ENCODE measurements at places on chromosomes 3 and 15.

DNA sequence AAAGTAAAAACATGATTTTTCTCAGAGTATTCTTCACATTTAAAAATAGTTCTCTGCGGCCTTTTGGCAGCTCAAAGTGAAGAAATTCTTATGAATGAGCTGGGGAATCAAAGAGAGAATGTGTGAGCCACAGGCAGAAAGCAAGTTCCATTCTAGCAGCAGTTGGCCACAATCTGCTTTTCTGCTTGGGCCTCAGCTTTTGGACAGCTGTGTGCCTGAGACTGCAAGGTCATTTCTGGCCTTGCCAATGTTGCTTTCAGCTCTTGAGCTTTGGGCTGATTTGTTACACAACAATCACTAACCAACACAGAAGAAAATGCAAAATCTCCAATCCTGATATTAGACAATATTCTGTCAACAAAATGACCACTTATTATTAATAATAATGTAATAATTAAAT is 14.4 kb upstream of the TM4SF4 start:
- DNase-seq: no peak

GRCh38 chr3:7400360-7400759 is 539.4 kb downstream of the GRM7 start:
- DNase-seq: no peak

DNA sequence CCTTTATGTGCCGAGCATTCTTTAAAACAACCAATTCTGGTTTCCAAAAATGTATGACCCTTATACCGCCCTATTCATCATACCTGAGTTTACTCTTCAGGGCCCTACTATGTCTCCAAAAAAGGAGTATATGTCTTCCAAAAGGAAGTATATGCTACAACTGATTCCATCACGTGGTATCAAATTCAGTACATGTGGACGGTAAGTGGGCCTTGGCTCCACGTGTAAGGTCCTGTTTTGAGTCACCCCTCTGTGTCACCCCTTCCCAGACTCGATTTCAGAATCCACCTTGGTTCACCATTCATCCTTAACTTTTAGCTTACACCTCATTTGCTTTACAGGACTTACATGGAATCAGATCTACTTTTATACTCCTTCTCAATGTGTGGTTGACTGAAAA is 37.8 kb downstream of the ABHD2 start:
- DNase-seq: no peak

GRCh38 chr15:69344238-69344637 is 45.5 kb downstream of the PAQR5 start:
- DNase-seq: no peak

- no peak for DNase-seq
These were observed 135.8 kb downstream of the CPNE4 start for GRCh38 chr3:131899021-131899420.

GRCh38 chr3:159828542-159828943 is 160.1 kb upstream of the IL12A start:
- no peak for DNase-seq

DNA sequence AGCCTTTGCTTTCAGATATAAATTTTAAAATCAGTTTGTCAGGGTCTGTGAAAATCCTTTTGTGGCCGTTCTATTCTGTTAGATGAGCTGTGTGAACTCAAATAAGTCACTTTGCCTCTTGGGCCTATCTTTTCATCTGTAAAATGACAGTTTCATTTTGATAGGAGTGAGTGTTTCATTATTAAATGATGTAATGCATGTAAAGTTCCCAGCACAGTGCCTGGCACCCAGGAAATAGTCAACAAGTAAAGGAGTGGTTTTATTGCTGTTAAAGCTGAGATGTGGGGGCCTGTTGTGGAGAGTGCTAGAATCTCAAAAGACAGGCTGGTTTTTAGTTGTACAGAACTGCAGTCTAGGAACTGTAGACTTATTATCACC is 394.5 kb upstream of the CFAP20DC start:
- no peak for DNase-seq

DNA sequence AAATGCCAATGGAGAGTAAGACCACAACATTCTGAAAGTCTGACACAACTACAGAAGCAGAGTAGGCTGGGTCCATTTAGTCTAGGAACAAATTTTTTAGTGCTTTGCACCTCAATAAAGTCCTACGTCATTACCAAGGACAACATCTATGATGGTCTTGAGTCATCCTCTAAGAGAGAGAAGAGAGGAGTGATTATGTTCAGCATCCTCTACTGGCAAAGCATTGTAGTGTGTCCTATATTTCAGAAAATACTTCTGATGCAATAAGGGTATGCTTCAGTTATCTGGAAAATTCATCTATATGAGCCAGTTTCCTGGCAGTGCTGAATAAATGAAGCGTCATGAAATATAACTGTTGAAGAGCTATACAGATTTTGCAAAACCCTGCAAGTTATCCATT is 95.6 kb downstream of the P2RY1 start:
- no peak for DNase-seq

DNA sequence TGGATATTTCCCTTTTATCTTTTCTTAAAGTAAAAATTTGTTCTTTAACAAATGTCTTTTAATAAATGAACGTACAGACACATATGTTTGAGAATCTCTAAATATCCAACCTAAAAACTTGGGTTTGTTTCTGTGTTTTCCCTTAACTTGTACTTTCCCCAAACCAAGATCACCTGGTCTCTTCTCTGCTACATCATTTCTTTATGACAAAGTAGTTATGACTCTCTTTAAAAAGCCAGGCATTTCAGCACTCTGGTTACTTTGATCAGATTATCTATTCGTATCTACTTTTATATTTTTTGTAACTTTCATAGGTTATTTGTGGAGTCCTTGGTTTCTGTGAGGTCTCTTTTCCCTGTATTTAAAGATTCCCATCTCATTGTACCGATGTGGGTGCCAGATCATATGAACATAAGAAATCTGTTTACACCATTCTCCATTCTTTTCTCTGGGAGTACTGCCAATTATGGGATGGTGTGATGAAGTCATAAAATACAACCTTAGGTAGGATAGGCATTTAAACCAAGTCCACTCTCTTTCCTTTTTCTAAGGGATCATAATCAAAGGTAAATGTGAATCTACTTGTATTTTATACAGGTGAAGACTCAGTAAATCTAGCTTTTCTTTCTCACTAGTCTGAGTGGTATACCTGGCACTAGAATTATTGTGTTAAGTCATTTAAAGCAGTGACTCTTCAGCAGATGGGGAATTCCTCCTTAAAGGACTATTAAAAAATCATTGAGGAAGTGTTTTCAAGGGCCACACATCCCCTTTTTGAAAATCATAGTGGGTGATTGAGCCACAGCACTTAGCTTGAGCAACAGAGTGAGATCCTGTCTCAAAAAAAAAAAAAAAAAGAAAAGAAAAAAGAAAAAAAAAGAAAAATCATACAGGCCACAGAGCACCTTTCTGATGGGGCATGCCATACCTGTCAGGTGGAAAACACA is 12.4 kb upstream of the NFKBIZ start:
- no peak for DNase-seq

GRCh38 chr15:85047271-85047948 is 65.8 kb downstream of the PDE8A start:
- no peak for DNase-seq
